ENCODE measurements at places on chromosomes 11 and 22.

GRCh38 chr11:61279934-61280659, 15.0 kb downstream of the VWCE start:
- no peak for DNase-seq

DNA sequence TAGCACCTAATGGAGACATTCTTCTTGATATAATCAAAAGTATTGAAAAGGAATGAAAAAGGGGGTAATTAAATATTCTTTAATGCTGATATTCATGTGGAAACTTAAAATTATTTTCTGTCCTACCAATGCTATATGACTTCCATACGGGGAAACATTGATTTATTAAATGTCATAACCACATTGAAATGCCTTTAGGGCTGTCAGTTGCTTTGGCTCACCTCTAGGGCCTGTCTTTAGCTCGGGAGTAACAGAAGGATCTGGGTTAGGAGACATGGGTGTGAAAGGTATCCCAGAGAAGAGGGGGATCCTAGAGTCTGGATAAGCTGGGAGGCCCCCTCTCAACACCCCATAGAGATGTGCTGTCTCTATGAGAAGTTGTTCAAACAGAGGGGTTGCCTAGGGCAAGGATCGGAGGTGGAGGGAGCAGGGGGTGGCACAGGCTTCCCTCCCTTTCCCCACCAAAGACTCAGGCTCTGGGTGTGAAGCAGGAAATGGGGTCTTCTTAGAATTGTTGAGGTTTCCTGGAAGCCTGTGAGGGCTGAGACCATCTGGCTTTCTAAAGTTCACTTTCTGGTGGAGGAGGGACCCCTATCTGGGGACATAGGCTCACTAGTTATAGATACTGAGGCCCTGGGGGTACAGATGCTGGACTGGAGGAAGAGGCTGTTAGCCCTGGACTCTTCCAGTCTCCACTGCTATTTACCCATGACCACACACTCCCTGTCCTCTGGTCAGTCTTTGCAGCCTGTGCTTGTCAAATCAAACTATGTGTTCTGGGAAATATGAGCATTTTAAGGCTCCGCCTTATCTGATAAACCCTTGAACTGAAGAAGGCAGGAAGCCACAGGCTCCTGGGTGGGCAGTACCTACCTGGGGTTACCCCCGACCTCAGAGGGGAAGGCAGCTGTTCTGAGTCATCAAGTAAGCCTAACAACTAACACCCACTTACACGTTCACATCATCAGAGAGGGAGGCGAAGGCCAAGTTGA, 55.8 kb upstream of the RRAS2 start:
- no peak for DNase-seq

GRCh38 chr11:66309475-66309874, 7.4 kb downstream of the CD248 start:
- DNase-seq: no peak

GRCh38 chr11:1162138-1162475, 4.4 kb downstream of the MUC5AC start:
- DNase-seq: no peak

DNA sequence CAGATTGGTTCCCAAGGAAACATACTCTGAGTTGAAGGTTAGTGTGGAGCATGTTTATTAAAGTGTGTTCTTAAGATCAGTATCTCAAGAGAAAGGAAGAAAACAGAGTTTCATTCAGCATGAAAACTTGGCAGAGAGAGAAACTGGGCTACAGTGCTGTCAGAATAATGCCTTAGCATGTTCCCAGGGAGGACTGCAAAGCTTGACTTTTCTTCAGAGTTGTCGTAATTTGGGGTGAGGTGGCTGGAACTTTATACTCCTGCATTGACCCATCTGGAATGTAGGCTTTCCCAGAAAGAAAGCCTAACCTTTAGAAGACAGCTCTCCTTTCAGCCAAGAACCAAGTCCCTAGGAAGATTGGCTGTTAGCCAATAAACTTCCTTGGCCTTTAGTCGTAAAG, 190.8 kb upstream of the CNTN5 start:
- no peak for DNase-seq

GRCh38 chr11:118610773-118611432, 3.5 kb downstream of the PHLDB1 start:
- DNase-seq: peak; percentile 51

DNA sequence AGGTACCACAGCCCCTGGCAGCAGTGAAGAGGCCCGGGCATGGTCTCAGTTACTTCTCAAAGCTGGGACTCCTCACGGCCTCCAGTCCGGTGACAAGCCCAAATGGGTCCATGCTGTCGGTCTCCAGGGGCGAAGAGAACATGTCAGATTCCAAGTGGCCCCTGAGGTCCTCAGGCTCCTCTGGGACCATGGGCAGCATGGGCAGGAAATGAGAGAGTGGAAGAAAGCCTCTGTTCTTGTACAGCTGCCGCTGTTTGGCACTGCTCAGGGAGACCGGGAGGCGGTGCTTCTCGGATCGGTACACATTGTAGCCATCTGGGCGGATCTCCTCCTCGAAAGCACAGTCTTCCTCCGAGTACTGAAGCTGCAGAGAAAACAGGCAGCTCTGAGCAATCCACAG, 4.6 kb downstream of the FGF19 start:
- no peak for DNase-seq

- no peak for DNase-seq
Measured at GRCh38 chr11:66902486-66903177, 45.8 kb downstream of the LRFN4 start.

GRCh38 chr11:71236836-71237475, 15.4 kb downstream of the SHANK2 start:
- no peak for DNase-seq

DNA sequence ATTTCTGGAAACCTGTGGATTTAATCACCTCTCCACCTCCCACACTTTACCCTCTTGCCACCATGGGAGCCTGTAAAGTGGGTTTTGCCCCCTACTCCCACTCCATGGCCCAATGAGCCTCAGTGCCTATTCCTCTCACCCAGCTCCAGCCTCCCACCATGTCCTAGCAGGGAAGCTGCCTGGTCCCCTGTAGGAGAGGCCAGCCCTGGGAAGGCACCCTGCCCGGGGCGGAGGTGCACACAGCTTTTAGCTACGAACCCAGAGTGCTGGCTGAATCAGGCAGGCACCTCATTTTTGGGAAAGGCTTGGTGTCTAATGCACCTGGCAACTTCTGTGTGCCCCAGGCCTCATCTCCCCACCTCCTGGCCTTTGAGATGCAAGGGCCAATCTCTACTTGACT, 35.8 kb upstream of the ALX4 start:
- DNase-seq: no peak

DNA sequence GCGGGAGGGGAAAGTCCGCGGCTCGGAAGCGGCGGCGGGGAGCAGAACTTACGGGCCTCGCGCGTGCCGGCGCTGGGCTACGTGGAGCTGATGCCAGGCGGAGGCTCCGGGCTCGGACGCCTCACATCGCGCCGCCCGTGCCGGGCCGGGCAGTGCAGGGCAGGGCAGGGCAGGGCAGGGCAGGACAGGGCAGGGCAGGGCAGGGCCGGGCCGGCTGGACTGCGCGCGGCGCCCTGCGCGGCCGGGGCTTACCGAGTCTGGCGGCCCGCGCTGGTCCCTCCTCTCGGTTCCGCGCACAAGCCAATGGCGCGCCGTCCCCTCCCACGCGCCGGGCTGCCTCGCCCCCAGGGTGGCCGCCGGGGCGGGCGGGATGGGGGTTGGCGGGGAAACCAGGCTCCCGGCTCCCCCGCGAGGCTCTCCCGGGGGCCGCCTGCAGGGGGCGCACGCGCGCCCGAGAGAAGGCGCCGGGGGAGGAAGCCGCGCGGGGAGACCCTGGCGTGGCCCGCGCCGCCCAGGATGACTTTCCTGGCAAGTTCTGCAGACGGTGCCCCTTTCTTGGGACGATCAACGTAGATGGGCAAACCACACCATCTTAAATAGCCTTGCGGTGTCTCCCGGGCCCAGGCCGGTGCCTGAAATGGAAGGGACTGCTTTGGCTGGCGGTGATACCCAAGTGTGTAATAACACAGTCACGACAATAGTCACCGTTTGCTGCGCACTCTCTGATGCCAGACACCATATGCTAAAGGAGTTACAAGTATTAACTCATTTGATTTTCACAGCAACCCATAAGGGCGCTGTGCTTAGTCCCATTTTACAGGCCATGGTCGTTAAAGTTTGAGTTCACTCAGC, at the start of gene TP53I11:
TSS of gene TP53I11 (minus strand) at position 259 of the 852 bp plus-strand sequence. CDS start 12,548 bp downstream, outside the sequence.
- no peak for DNase-seq

DNA sequence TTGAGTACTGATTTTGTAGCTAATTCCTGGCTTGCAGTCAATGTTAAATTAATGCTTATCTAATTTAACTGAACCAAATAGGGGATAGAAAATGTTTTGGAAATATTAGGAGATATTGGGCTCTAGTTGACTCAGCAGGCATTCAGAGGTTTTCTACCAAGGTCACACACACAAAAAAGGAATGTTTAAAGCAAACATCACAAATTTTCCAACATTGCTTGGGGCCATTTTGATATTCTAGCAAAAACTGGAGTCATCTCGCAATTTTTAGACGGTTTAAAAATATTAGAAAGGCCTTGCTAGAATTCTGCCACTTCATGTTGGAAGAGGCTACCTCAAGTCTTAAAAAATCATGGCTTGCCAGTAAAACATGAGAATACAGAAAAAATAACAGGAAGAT, 2082.1 kb upstream of the RAG2 start:
- DNase-seq: no peak

GRCh38 chr11:70203751-70204465, 812 bp downstream of the FADD start:
- peak; percentile 89 for DNase-seq

DNA sequence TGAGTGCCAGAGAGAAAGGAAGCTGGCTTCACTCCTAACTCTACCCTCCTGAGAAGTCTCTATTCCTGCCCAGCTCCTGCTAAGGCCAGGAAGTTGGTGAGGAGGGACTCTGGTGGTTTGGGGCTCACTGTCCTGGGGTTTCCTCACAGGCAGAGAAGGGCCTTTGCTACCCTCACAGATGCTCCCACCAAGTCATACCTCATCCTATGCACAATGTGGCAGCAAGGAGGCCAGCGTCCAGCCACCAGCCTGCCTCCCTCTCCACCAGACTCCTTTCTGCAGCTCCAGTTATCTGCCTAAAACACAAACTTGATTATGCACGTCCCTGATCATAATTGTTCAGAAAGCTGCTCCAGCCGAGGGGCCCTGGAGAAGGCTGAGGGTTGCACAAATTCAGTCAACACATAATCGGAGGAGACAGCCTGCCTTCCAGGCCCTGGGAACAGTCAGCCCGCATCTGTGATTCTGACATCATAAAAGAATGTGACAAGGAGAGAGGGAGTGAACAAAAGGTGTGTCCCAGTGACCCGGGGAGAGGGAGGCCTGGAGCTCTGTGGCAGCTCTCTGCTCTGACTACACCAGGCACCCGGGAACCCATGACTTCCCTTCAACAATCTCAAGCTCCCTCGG, 28.8 kb downstream of the DKK3 start:
- peak; percentile 73 for DNase-seq

GRCh38 chr11:70818351-70818750, 420.0 kb downstream of the CTTN start:
- no peak for DNase-seq

DNA sequence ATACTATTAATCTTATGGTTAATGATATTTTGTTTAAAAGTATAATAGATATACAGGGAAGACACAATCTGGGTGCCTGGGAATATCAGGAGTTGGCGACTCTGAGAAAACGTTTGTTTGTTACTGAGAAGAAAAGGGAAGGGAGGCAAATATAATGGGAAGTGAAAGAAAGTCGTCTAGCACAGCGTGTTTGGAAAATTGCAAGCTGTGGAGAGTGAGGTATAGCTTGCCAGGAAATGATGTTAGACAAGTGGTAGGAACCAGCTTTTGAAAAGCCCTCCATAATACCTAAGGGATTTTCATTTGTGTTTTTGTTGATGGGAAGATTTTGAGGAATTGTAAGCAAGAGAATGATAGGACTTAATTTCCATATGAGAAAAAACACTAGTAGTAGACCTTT, 322.2 kb downstream of the LUZP2 start:
- no peak for DNase-seq

GRCh38 chr11:46197421-46197820, 76.2 kb upstream of the PHF21A start:
- DNase-seq: no peak

GRCh38 chr11:36374726-36375125, 78.6 kb downstream of the PRR5L start:
- no peak for DNase-seq

- DNase-seq: no peak
Measured at GRCh38 chr11:113724778-113725177, 18.7 kb upstream of the TMPRSS5 start.

DNA sequence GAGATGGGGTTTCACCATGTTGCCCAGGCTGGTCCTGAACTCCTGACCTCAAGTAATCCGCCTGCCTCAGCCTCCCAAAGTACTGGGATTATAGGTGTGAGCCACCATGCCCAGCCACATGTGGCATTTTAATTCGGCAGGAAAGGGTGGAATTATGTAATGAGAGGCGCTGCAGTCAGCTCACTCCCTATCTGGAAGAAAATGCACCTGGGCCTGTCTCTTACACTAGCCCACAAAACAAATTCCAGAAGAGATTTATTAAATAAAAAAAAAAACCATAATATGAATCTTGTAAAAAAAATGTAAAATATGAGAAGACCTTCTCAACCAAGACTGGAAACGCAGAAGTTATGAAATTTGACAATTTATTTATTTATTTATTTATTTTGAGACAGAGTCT, 8.2 kb upstream of the KAT5 start:
- DNase-seq: no peak

- DNase-seq: no peak
Measured at GRCh38 chr11:17840101-17840548, 105.5 kb downstream of the KCNC1 start.

DNA sequence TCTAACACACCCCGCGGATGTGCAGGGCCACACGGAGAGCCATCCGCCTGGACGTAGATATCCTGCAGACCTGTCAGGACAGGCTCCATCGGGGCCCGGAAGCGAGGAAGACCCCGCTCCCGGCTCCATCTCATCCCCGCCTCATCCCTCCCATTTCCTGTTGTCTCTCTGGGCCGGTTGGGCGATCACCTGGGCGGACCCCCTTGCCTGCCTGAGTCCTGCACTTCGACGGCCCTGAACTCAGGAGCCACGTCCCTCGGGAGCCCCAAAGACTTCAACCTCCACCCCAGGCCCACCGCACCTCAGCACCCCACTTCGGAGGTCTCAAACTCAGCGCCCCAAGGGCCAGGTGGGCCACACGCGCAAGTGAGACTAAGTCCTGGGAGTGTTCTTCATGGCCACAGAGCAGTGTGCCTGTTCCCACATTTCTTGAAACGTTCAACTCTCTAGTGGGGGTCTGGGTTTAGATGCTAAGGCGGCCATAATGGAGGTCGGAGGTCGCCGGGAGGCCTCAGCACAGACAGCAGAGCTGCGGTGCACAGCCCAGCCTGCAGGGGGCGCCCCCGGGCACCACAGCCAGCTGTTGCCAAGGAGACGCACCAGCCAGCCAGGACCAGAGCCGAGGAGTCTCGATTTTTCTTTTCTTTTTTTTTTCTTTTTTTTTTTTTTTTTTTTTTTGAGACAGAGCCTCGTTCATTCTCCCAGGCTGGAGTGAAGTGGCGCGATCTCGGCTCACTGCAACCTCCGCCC, 26.0 kb upstream of the FADD start:
- DNase-seq: no peak
